Hematopoietic multipotent progenitor cell treated with erythropoietin and hydrocortisone succinate and interleukin-3 and kit ligand, for 4 days (in vitro differentiated cells): ENCODE measurements at places on chromosomes 5 and 9.

GRCh38 chr9:107422189-107423185 is 67.1 kb downstream of the KLF4 start:
- peak; percentile 84 for DNase-seq

DNA sequence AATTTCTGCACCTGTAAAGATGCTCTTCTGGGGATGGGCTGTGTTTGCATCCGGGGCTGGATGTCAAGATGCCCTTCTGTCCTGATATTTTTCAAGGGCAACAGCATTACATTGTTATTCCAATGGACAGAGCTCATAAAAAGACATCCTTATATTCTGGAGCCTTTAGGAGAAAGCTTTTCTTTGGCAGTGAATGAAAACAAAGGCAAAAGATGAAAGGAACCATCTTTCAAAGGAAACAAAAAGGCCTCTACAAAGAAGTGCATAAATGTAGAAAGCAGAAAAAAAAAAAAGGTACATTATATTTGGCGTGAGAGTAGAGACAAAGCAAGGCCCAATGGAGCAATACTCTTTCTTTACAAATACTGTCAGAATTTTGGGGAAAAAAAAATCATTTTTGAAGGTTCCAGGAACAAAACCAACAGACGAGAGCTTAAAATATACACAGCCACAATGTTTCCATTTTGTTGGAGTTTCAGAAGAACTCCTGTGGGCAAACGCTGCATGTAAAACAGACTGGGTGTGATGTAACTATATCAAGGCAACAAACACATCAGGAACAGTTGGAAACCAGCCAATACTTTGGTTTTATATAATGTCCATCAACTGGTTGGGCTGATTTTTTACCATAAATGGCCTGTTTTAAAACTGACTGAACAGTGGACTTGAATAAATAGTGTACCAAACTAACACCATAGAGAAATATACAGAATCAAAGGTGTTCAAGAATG is 885.6 kb upstream of the DMAC1 start:
- peak; percentile 4 for DNase-seq

DNA sequence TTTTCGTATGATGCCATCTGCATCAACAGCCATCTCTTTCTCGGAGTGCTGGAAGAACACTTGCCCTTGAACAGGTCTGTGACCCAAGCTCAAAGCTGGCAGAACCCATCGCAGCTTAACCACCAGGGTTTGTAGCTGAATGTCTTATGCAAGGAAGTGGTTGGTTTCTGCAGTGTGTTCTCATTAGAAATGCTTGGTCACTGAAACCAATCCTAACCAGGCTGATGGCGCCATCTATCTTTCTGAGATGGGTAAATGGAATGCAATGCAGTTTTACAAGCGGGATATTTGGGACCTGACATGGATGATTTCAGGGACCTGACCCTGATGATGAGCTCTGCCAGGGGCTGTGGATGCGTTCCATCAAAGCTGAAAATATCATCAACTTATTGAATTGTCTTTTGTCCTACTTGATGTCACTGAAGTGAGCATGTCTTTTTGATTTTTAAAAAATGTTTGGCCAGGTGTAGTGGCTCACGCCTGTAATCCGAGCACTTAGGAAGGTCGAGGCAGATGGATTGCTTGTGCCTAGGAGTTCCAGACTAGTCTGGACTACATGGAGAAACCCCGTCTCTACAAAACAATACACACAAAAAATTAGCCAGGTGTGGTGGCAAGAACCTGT is 28.7 kb downstream of the DMRT3 start:
- DNase-seq: peak; percentile 79

DNA sequence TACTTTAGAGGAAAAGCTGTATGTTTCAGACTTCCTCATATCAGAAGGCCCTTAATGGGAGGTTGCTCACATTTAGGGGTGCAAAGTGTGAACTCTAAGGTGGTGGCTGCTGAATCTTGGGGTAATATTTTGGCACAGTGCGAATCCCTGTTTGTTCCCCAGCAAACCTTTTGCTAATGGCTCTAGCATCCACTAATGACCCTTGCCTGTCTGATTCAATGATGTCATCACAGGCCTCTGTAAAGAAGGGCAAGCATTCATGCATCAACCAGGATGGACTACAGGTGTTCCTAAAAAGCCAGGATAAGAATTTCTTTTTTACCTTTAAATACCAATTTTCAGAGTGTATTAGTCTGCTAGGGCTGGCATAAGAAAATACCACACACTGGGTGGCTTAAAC is 20.4 kb downstream of the TMEM171 start:
- no peak for DNase-seq

DNA sequence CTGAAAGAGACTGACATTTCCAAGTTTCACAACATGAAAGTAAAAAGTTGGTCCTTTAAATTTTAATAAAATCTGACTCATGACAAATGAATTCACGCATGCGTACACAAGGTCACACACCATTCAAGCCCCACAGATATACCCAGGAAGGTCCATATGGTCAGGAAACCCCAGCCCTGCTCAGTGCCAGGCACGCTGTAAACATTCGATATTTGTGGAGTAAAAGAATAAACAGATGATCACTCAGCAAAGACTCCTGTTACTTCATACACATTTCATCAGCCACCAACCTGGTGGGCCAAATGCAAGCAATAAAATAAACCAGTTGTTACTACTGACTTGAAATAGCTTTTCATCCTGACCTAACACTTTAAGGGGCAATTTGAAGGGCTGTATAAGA is 158.0 kb upstream of the RETREG1 start:
- DNase-seq: no peak

DNA sequence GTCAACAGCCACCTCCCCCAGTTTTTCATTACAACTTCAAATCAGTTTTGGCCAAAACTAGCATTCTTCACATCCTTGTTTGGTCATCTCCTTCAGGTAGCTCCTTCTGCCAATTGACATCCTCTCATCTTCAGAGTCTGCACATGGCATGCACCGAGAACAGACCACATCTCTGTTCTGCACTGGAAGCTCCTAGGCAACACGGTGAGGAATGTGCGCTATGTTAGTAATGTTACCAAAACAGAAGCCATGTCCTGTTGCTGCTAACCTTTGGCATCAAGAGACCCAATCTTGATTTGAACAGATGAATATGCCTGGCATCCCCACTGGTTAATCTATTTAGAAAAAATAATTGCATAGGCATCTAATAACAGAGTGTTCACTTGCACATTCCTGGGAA is 5.1 kb upstream of the HK3 start:
- DNase-seq: no peak

- DNase-seq: no peak
Measured at GRCh38 chr9:86424251-86424891, 70.2 kb upstream of the TUT7 start.

DNA sequence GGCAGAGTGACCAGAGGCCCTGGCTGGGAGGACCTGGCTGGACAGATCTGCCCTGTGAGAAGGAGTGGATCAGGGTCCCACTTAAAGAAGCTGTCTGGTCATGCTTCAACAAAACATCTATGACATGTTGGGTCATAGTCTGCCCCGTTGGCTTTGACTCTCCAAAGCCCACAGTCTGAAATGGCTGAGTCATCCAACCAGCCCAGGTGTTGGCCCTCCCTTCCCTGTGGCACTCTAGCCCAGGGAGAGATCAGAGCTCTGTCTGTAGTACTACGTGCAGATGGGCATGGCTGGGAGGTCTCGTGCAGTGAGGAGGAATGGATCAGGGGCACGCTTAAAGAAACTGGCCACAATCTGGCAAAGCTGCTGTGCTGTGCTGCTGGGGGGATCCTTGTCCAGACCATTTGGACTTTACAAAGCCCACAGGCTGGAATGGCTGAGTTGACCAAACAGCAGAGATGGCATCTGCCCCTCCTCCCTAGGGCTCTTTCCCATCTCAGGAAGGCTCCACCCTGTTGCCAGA is 206.1 kb downstream of the TUSC1 start:
- DNase-seq: no peak

DNA sequence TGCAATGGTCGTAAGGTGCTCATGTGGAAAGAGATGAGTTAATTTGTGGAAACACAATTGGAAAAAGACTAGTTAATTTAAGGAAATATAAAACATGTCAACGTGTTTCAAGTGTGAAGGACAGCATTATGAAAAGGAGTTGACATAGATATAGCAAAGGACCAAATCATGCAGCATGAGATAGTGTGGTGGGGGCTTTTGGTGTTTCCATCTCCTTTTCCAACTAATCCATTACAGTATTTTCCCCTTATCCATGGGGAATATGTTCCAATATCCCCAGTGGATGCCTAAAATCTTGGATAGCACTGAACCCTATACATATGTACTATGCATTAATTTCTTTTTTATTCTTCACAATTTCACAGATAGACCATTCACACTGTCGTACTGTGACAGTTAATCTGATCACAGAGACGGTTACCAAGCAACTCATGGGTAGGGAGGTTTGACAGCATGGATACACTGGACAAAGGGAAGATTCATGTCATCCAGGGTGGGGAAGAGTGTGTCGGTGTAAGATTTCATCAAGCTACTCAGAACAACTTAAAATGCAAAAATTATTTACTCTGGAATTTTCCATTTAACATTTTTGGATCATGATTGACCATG is 238.6 kb downstream of the CDH12 start:
- no peak for DNase-seq

- DNase-seq: no peak
Measured at GRCh38 chr9:100206899-100207298, 107.9 kb downstream of the INVS start.

DNA sequence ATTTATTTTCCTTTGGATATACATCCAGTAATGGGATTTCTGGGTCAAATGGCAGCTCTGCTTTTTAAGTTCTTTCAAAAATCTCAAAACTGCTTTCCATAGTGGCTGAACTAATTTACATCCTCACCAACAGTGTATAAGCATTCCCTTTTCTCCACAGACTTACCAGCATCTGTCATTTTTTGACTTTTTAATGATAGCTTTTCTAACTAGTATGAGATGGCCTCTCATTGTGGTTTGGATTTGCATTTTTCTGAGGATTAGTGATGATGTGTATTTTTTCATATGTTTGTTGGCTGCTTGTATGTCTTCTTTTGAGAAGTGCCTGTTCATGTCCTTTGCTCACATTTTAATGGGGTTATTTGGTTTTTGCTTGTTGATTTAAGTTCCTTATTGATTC is 90.0 kb upstream of the HMHB1 start:
- DNase-seq: no peak

DNA sequence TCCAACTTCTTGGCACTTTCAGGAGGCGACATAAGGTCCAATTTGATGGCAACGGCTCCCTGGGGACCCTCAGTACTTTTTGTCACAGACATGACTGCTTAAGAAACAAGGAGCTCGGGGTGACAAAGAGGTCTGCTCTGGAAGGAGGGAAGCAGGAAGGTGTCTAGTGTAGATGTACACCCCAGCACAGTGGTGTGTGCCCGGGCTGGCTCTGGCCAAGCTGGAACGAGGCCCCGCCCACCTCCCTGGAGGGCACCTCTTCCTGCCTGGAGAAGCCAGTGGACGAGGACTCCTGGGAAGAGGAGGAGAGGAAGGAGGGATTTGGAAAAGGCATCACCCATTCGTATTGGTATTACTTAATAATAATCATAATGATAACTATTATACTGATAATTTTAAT is at the start of gene SLC36A2:
TSS of gene SLC36A2 (minus strand) at position 191 of the 400 bp plus-strand sequence. CDS start at position 92, 99 bp downstream.
- DNase-seq: no peak

- no peak for DNase-seq
Measured at GRCh38 chr9:38108326-38108725, 39.3 kb upstream of the SHB start.

DNA sequence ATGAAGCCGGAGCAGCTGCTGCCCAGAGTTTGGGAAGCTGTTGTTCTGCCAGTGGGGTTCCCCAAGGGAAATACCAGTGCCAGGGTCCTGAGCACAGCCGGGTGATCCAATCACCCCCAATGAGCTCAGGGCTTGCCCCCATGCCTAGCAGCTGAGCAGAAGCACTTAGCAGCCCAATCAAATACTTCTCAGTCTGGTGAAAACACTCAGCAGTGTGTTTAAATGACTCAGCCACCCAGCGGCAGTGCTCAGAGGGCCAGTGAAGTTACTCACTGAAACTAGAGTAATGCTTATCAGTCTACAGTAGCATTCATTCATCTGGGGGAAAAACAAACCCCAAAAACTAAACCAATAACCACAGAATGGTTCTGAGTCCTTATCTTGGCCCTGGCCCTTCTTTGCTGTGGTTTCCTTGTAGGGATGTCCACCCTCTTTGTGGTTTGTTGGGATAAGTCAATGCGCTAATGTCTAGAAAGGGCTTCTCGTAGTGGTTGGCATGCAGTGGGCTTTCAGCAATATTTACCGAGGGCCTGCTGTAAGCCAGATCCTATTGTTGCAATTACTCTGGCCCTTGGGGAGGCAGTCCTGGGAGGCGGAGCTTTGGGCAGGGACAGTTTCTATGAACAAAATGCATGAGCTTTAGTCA is 43.1 kb downstream of the LHX2 start:
- DNase-seq: peak; percentile 96

GRCh38 chr9:95094002-95094401 is 223.5 kb downstream of the FANCC start:
- no peak for DNase-seq

DNA sequence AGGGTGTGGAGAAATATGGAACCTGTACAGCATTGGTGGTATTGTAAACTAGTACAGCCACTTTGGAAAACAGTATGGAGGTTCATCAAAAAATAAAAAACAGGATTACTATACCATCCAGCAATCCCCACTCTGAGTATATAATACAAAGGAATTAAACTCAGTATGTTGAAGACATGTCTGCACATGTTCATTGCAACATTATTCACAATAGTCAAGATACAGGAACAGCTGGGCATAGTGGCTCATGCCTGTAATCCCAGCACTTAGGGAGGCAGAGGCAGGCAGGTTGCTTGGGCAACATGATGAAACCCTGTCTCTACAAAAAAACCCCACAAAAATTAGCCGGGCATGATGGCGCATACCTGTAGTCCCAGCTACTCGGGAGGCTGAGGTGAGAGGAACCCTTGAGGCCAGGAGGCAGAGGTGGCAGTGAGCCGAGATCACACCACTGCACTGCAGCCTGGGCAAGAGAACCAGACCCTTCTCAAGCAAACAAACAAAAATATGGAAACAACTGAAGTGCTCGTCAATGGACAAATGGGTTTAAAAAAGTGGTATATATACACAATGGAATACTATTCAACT is 63.6 kb downstream of the TMEM174 start:
- no peak for DNase-seq

DNA sequence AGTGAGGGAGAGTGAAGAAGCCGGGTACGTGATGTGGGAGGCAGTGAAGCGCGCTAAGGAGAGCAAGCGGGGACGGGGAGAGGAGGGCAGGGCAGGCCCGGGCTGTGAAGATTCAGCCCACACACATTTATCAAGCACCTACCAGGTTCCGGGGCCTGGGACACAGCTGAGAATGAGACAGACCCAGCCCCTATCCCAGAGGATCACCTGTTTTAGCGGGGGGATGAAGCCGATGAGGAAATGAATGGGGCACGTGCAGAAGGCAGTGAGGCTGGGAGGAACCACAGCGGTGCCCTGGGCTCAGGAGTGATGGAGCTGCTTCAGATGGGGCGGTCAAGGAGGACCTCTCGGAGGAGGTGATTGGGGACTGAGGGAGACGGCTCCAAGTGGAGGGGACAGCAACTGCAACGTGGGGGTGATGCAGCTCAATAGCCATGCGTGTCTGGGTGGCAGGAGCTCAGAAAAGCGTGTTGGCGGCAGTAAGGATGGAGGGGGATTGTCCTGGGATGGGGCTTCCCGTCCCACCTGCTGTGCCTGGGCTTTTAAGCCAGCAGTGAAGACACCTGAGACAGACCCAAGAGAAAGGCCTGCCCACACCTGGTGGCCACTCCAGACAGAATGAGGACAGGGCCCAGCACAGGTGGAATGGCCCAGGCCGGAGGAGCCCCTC is 77.5 kb upstream of the UNC5A start:
- no peak for DNase-seq

- DNase-seq: no peak
Measured at GRCh38 chr5:90193185-90193822, 216.3 kb downstream of the CETN3 start.
